ENCODE measurements at places on chromosomes 5 and 9.
A peak's percentile ranks its signal among the peaks of the same experiment; 100 is the strongest.

DNA sequence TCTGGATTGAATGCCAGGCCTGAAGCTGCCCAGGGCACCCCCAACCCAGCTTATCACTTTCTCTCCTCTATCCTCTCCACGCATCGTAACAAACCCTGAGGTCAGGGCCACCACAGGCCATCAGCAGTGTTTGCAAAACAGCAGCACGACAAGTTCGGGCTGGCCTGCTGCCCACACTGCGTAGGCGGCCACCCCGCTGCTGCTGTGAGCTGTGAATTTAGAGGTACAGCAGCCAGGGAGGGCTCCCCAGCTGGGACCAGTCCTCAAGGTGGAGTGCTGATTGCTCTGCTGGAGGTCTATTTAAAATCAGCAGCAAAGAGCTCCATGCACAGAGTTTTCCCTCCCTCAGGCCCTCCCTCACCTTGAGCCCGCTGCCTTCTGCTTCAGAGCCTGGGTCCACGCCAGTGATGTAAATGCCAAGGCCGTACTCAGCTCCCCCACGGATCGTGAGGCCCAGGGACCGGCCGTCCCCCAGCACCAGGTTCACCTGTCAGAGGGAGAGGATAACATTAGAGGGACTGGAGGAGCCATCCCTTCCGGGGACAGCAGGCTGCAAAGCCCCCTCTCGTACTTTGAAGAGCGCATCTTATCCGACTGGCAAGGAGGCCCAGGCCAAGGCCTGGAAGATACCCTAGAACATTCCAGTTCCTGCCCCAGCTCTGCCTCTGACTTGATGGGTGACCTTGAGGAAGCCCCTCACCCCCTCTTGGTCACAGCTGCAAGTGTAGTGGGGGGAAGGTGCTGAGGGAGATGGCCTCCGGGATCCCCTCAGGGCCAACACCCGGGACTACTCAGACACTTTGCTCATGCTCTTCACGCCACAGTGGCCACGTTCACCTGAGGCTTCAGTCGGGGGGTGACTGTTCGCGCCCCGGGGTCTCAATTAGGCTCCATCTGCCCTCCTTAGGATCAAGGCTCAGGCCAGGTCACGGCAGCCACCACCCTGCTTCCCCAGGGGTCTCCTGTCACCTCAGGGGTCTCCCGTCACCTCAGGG is 39.1 kb downstream of the WHRN start:
- no peak for DNase-seq

GRCh38 chr5:154683101-154683880 is 71.9 kb upstream of the LARP1 start:
- DNase-seq = no peak

GRCh38 chr5:62689599-62690368 is 111.2 kb downstream of the LRRC70 start:
- no peak for DNase-seq

DNA sequence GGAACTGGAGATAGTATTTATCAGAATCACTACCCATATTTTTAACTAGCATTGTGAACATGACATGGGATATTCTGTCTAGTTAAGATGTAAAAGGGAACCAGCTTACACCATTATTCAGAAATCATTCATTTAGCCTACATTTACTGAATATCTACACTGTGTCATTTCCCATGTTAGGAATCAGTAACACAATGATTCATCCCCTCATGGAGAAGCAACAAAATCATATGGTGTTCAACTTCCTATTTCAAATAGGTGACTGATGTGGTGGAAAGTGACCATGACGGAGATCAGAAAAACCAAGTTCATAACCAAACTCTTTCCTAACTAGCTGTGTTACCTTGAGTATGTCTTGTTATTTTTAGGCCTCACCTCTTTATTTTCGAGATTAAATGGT is 550.0 kb upstream of the TUSC1 start:
- no peak for DNase-seq

DNA sequence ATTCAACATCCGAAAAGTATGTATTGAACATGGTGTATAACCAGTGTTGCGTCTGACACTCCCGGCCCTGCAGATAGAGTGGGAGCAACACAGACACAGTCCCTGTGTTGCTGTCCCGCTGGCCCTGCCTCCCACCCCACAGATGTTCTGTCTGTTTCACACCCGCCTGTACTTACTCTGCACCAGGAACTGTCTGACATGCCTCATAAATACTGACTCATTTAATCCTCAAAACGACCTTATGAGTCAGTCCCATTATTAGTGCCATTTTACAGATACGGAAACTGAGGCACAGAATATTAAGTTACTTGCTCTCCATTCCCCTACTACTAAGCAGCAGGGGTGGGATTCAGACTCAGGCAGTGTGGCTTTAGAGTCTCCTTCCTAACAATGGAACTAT is 109.8 kb upstream of the NFIL3 start:
- DNase-seq = no peak

- no peak for DNase-seq
Measured at GRCh38 chr9:116905171-116905588, 218.1 kb downstream of the TRIM32 start.

GRCh38 chr5:81202655-81203054 is 30.5 kb upstream of the CKMT2 start:
- DNase-seq = no peak

DNA sequence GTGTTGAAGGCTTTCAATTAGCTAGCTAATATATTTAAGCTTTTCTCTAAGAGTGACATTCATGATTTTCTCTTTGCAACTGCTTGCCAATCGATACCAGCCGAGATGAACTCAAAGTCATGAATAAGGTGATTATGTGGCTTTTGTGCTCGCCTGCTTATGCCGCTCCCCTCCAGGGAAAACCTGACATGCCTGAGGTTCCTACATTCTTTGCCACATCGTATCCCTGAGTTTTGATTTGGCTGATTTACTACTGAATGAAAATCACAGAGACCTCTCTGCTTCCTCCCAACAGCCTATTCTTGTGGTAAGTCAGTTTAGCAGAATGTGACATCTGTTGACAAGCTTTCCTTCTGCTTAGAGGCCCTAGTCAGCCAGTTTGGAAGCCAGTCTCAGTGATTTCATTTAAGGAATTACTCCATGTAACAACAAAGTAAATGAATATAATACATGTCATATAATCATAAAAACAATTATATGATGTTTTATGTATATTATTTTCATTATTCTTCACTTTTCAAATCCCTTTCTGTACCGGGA is 513.4 kb downstream of the CSNK1G3 start:
- no peak for DNase-seq

GRCh38 chr9:74358959-74359358 is 138.2 kb upstream of the RORB start:
- no peak for DNase-seq

- DNase-seq = no peak
Measured at GRCh38 chr5:79544131-79544530, 30.2 kb upstream of the HOMER1 start.

DNA sequence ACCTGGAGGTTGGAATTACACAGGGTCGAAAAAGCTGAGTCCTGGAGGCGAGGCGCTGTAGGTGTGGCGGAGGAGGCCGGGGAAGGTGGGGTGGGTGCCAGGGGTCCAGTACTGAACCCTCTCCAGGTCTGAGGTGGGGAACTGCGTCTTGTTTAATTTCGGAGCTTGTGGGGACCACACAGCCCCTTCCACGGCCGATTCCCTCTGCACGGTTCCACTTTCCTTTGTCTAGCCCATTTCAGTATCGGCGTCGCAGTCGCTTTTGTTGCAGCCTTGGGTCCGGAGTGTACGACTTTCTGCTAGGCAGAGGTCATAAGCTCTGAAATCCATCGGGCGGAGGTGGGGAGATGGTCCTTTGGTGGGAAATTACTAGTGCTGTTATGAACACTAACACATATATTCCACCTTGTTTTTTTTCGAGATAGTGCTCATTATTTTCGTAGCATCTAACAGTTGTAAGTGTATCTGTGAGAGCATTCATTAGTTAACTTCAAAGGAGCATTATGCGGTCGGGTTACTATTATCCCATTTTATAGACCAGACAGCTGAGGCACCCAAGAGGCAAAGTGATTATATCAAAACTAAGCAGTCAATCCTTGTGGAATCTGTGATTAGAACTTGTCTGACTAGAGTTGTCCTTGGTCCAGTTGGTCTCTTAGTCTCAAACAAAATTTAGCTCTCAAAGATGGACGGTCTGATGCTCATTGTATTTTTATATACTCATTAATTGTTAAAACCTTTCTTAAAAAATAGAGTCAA is 737 bp downstream of the RNF180 start:
- DNase-seq = no peak

GRCh38 chr9:13817754-13818278 is 496.1 kb downstream of the NFIB start:
- DNase-seq = no peak

GRCh38 chr5:73451224-73452130 is 2.9 kb upstream of the FOXD1 start:
- peak; percentile 66 for DNase-seq

DNA sequence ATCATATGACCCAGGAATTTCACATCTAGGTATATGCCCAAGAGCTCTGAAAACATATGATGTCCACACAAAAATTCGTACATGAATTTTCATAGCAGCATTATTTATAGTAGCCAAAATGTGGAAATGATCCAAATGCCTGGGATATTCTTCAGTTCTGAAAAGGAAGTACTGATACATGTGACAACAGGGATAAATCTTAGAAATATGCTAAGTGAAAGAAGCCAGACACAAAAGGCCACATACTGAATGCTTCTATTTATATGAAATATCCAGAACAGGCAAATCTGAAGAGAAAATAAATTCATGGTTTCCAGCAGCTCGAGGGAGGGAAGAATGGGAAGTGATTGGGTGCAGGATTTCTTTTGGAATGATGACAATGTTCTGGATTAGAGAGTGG is 16.8 kb upstream of the ZBTB43 start:
- DNase-seq = no peak

DNA sequence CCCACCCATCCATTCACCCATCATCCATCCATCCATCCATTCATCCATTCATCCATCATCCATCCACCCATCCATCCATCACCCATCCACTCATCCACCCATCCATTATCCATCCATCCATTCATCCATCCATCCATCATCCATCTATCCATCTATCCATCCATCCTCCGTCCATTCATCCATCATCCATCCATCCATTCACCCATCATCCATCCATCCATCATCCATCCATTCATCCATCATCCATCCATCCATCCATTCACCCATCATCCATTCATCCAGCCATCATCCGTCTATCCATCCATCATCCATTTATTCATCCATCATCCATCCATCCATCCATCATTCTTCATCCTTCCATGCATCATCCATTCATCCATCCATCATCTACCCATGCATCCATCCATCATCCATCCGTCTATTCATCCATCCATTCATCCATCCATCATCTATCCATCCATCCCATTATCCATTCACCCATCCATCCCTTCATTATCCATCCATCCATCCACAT is 10.1 kb downstream of the ASS1 start:
- DNase-seq = no peak

- no peak for DNase-seq
Measured at GRCh38 chr9:111842313-111842712, 47.6 kb upstream of the SHOC1 start.

GRCh38 chr9:91243029-91243428 is 118.7 kb downstream of the AUH start:
- DNase-seq = no peak

DNA sequence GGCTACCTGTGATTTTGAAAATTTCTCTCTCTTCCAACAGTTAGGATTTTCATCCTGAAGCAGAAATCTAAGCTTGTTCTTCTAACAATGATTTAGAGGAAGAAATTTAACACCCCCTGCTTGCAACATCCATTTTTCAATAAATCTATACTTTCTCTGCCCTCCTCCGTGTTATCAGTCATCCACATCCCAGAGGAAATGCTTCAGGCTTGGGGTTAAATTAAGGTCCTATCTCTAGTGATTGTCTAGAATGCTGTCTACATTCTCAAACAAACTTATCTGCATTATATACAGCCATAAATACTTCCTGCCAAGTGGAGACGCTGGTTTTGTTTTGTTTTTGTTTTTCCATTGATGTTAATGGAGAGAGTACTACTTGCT is 371.0 kb downstream of the CSNK1G3 start:
- DNase-seq = no peak

- DNase-seq = no peak
Measured at GRCh38 chr5:151602806-151603205, 11.7 kb upstream of the FAT2 start.

- no peak for DNase-seq
Measured at GRCh38 chr9:81053298-81054025, 635.9 kb downstream of the TLE1 start.

- no peak for DNase-seq
Measured at GRCh38 chr5:161966564-161966963, 101.0 kb upstream of the GABRG2 start.

- DNase-seq = peak; percentile 85
Measured at GRCh38 chr9:89549031-89549644, 51.2 kb upstream of the SEMA4D start.

DNA sequence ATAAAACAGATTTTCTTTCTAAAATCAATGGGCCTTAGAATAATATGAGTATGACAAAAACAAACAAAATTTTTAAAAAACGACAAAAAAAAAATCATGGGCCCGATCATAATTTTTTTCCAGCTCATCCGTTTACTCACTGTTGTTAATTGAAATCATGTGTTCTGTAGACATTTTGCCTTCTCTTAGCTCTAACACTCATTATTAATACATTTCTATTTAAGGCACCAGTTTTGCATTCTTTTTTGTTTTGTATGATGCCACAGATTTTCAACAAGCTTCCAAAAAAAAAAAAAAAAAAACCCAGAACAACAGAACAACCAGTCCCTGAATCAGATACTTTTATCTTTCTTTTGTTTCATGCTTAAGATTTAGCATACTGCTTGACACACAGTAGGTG is 86.4 kb downstream of the PRLR start:
- DNase-seq = no peak

GRCh38 chr5:1108865-1109174 is 3.0 kb downstream of the SLC12A7 start:
- DNase-seq = no peak

- DNase-seq = no peak
Measured at GRCh38 chr9:4706971-4707622, 27.7 kb downstream of the CDC37L1 start.

DNA sequence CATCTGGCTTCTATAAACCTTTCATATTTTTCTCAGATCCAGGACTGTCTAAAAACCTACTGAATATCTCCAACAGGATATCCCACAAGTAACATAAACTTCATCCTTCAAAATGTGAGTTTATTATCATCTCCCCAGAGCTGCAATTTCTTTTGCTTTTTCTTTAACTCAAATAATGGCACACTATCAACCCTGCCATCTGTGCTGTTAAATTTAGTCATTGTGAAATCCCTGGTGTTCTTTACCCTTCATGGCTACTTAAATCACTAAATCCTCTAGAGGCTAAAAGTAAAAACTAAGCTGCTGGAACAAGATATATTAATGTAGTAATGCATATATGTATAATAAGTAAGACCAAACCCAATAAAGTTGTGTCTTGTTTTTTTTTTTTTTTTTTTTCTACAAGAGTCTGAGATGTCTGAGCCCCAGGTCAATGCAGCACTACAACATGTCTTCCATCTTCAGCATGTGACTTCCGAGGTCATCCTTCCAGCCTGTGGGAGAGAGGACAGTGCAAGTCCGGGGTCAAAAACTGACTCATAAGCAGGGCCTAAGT is 362.9 kb downstream of the ADGRV1 start:
- no peak for DNase-seq

GRCh38 chr5:92548346-92548745 is 1032.7 kb downstream of the NR2F1-AS1 start:
- no peak for DNase-seq

All from activated CD4-positive, alpha-beta memory T cell treated with anti-CD3 and anti-CD28 coated beads, Interleukin-2, amount 10 ng/mL, durations not matched to agents 7 days and 5 days (primary cell).